CD8-positive, alpha-beta memory T cell (primary cell): ENCODE measurements at places on chromosomes 5 and 9.

DNA sequence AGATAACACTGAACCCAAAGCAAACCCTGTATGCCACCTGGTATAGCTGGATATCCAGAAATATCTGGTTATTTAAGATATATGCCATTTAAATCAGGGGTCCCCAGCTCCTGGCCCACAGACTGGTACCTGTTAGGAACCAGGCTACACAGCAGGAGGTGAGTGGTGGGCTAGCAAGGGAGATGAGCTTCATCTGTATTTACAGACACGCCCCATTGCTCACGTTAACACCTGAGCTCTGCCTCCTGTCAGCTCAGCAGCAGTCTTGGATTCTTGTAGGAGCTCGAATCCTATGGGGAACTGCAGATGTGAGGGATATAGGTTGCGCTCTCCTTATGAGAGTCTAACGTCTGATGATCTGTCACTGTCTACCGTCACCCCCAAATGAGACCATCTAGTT is 646.6 kb downstream of the TLE4 start:
- no peak for DNase-seq

- DNase-seq, result no peak
These were observed 118.7 kb upstream of the NEK6 start for GRCh38 chr9:124139001-124139400.

DNA sequence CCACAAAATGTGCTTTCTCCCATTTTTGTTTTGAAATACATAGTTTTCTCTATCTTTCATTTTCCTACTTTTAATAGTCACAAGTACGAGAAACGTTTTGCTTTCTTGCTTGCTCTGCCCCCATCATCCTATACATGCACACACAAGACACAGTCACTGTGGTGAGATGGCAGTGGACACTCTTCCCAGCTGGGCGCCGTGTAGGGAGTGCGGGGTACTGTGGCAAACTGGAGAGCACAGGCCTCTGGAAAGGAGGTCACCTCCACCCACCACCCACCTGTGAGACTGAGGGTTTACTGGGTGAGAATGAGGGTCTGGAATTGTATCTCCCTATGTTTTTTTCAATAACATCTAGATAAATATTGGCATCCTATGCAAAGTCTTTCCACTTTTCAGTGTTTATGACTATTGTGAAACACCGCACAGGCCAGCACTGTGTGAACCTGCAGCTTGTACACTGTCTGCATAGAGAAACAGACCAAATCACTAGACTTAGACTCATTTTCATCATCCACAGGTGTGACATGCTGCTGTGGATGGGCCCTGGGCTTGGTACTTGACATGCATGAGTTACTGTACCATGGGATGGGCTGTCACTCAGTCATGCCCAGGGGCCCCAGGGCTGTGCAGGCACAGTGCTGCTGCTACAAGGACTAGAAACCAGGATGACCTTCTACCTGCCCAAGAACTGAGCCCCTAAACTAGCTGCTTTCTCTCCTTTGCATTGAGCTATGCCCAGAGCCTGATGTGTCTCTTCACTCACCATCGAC is 118.1 kb upstream of the LMX1B start:
- DNase-seq, result no peak

DNA sequence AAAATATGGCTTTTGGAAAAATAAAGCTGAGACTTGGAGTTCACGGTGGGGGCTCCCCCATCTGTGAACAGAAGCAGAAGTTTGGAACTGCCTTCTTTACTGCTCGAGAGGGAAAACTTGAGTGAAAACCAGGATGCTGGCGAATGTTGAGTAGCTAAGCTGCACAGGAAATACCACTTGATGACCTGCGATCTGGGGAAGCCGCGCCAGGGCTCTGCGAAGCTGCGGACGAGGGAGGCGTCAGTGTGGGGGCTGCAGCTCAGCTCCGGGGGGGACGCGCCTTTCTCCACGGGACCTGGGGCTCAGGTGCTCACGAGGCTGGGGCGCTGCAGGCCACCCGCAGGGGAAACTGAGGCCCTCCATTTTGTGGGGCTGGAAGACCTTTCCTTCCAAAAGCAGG is 62.3 kb downstream of the TENT4A start:
- DNase-seq, result no peak

GRCh38 chr5:178453224-178453623 is 137.0 kb downstream of the COL23A1 start:
- DNase-seq, result no peak

- no peak for DNase-seq
These were observed 73.5 kb upstream of the TMEM215 start for GRCh38 chr9:32709871-32710270.

DNA sequence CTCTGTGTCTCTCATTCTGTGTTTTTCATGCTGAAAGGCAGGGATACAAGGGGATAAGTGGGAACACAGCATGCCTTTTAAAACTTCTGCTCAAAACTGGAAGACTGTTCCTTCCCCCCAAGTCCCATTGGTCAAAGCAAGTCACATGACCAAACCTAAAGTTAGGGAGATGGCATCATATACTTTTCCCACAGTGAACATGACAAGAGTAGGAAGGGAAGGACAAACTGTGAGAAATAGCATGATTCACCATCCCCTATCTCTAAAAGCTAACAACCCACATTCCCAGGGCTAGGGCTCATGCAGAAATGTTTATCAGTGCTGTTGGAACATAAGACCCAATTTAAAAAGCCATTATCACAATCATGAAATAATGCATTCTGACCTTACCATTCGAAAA is 24.2 kb upstream of the SHISAL2B start:
- DNase-seq, result no peak

GRCh38 chr9:16901590-16901989 is 31.1 kb upstream of the BNC2 start:
- no peak for DNase-seq

- DNase-seq, result no peak
These were observed 23.2 kb downstream of the ELOVL7 start for GRCh38 chr5:60820593-60821487.

GRCh38 chr9:128007566-128008138 is 26.9 kb upstream of the EEIG1 start:
- peak; percentile 96 for DNase-seq

- DNase-seq, result no peak
These were observed 50.9 kb upstream of the AFAP1L1 start for GRCh38 chr5:149220750-149221149.

DNA sequence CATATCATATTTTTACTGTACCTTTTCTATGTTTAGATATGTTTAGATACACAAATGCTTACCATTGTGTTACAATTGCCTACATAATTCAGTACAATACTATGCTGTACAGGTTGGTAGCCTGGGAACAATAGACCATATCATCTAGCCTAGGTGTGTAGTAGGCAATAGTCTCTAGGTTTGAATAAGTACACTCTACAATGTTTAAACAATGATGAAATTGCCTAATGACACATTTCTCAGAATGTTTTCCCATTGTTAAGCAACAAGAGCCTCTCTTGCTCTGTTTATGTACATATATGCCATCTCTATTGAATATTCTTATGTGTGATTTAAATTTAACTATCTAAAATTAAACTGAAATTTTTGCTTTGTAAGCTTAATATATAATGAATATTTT is 209.6 kb upstream of the ST8SIA4 start:
- DNase-seq, result no peak

GRCh38 chr5:140547508-140548299 is at the start of gene EIF4EBP3:
Gene EIF4EBP3 (plus strand): TSS chr5:140547662. CDS start chr5:140547738, 76 bp downstream.
- peak; percentile 82 for DNase-seq

DNA sequence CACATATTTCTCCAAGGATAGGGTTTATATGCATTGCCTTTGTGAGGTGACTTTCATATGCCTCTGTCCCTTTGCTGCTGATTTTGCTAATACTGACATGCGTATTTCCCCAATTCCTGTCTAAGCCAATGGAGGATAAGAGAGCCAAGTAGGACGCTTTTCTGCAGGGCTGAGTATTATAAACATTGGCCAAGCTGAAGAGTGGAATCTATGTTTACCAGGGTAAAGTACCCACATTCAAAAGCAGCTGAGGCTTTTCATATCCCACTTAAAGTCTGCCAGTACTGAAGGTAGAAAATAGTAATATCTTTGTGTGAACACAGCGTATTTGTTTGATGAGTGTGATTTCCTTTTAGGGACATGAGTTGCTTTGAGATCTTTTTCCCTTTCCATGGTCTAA is 128.8 kb upstream of the GPR151 start:
- no peak for DNase-seq

DNA sequence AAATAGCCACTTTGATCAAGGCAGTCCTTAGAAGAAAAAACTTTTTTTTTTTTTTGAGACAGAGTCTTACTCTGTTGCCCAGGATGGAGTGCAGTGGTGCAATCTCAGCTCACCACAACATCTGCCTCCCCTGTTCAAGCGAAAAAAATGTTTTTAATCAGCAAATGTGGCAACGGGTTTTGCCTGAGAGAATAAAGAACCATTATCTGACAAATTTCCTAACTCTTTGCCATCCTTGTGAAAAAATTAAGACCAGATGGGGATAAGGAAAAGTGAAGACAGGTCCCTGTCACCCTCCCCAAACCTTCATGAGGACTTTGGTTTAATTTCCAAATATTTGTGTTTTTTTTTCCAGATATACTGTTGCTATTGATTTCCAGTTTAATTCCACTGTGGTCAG is 107.3 kb upstream of the SPOCK1 start:
- no peak for DNase-seq

- DNase-seq, result no peak
These were observed 48.2 kb upstream of the MTMR12 start for GRCh38 chr5:32360906-32361305.

DNA sequence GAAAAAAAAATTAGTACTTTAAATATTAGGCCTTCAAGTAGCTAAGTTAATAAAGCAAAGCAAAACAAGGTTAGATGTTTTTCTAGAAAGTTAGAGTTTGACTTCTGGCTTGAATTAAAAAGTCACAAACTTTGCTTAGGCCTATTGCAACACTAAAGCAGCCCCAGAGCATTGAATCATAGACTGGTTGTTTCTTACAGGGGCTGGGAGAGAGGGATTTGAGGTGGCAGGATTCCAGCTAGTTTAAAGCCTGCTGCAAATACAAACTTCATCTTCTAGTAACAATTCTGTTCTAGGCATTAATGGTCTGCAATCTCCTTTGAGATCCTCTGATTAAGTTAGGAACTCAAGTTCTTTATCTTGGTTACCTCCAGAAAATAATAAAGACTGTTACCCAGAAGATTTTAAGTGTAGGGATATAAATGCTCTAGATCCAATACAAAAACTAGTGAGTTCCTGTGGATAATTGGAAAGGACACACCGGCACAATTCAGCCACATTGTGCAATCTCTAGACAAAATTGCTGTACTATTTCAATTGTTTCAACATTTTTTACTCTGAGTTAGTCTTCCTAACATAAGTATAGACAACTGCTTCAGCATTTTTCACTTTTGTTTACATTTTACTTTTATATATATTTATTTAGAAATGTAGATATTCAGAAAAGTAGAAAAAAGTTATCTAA is 12.6 kb downstream of the OR13C5 start:
- DNase-seq, result no peak

GRCh38 chr9:131798246-131798645 is 58.4 kb upstream of the RAPGEF1 start:
- no peak for DNase-seq

DNA sequence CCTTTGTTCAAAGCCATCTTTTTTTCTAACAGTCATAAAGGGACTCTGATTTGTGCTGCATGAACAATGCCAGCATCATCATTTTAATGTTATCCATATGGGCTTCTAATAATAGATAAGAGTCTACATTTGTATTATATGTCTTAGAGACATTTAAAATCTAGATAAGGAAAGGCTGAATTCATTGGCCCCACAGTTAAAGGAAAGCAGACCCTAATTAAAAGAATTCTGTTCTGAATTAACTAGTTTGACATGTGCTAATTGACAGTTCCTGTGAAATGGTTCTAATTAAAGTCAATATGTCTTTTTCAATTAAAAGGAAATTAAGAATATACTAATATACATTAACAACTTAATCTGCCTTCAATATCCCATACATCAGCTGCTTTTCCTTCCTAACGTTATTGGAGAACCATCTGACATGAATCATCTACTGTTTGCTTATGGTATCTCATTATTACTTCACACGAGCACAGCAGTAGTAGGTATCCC is 104.7 kb downstream of the NR2F1-AS1 start:
- DNase-seq, result no peak

DNA sequence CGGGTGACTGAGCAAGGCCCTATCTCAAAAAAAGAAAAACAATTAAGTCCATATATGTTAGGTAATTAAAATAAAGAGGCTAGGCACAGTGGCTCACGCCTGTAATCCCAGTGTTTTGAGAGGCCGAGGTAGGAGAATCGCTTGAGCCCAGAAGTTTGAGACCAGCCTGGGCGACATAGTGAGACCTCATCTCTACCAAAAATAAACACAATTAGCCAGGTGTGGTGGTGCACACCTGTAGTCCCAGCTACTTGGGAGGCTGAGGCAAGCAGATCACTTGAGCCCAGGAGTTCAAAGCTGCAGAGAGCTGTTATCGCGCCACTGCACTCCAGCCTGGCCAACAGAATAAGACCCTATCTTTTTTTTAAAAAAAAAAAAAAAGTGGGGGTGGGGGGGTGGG is 12.3 kb downstream of the WHRN start:
- no peak for DNase-seq

DNA sequence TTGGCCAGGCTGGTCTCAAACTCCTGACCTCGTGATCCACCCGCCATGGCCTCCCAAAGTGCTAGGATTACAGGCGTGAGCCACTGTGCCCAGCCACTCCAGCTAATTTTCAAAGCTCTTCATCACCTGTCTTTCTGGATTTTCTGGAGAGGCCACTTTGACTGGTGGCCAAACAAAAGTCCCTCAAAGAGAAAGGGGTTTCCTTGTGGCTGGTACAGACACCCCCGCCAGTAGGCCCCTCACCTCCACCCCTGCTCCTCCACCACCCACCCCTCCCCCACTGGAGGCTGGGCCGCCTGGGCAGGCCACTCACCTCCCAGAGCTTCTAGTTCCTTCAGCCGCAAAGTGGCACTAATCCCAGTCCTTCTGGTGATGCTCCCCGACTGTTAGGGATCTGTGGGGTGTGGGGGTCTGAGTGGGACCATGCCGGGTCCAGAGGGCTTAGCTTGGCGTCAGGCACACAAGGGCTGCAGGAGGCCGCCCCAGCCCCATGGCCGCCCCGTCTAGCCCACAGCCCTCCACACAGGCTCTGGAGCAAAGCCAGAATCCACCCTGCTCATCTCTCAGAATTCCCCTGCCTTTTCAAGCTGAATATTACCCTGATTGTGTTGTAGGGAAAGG is 182.0 kb upstream of the IER5L start:
- DNase-seq, result no peak

GRCh38 chr5:145978708-145979107 is 42.3 kb downstream of the SH3RF2 start:
- DNase-seq, result no peak

- DNase-seq, result no peak
These were observed 83.9 kb upstream of the NIPBL start for GRCh38 chr5:36792560-36793180.
